Mesothelial cell of epicardium (in vitro differentiated cells): ENCODE measurements at places on chromosomes 2 and 18. TPM values are rescaled to one million over a fixed set of nuclear protein-coding genes. Genes with fewer than 3 reads are reported as not detected.

- no peak for DNase-seq
- no peaks in the 10 kb centered on the region for H3K36me3 ChIP-seq
- H3K27ac ChIP-seq, result peak overlapping the region; percentile 91
- no peaks in the 10 kb centered on the region for H3K27me3 ChIP-seq
These were observed 201.1 kb downstream of the AGAP1 start for GRCh38 chr2:235694721-235695601.

DNA sequence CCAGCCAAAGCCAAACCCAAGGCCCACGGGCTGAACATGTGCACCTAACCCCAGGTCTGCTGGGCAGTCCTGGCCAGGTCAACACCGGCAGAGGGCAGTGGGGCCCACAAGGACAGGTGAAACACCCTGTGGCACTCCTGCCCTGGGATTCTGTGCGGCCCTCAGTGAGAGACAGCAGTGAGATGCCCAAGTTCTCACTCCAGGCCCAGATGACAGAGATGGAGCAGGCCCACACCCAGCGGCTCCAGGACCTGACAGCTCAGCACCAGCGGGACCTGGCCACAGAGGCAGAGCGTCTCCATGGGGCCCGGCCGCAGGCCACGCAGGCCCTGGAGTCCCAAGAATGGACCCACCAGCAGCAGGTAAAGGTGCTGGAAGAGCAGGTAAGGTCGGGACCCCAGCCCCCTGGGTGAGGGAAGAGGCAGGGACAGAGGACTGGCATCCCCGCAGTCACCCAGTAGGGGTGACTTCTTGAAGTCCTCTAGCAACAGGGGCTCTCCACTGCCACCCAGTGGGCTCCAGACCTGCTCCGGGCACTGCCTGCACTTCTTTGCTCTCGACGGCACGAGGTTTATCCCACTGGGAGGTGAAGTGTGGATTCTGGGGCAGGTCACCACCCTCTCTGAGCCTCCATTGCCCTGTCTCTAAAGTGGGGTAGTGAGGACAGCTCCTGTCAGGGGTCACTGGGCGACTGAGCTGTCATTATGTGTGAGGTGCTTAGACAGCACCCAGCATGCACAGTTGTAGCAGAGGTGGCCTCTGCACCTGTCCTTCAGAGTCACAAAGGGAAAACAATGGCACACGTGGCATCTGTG, 8.8 kb upstream of the SNED1 start:
- H3K27me3 ChIP-seq, result peaks cover 5% of the 10 kb centered on the region
- peaks cover 9% of the 10 kb centered on the region for H3K4me1 ChIP-seq
- DNase-seq, result no peak
- H3K4me3 ChIP-seq, result no peak overlapping the region
- no peak overlapping the region for H3K27ac ChIP-seq

The NOSTRIN gene
- total RNA-seq, result 0.90 to 1.0 TPM (median 0.98 TPM) in 3 replicates

DNA sequence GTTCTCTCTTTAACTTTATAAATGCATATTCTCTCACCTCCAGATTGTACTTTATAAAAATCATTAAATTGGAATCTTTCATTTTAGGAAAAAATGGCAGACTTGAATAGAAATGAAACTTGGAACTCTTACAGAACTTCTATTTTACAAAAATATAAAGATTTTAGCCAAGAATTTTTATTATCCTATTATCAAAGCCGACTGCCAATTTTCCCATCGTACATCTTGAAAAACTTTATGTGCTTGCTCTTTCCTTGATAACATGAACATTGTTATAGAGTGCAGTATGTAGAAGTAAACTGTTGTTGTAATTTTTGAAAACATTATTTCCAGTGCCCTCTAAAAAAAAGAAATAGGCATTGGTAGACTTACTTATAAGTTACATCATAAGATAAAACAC, 475.7 kb upstream of the REG3G start:
- no peak overlapping the region for H3K27ac ChIP-seq
- H3K27me3 ChIP-seq, result no peaks in the 10 kb centered on the region
- H3K4me1 ChIP-seq, result peaks cover 7% of the 10 kb centered on the region
- no peaks in the 10 kb centered on the region for H3K36me3 ChIP-seq
- no peak overlapping the region for H3K4me3 ChIP-seq
- DNase-seq, result no peak

GRCh38 chr2:113218283-113219091, 44.7 kb downstream of the PSD4 start:
- H3K4me3 ChIP-seq, result no peak overlapping the region
- H3K27ac ChIP-seq, result no peak overlapping the region
- DNase-seq, result no peak
- no peaks in the 10 kb centered on the region for H3K36me3 ChIP-seq
- peaks cover 18% of the 10 kb centered on the region for H3K4me1 ChIP-seq

The SPP2 gene
- total RNA-seq, result not detected in 3 replicates
